ENCODE measurements at places on chromosomes 6 and 20. TPM values are rescaled to one million over a fixed set of nuclear protein-coding genes. Genes with fewer than 3 reads are reported as not detected.
A peak's percentile ranks its signal among the peaks of the same experiment; 100 is the strongest.

COL12A1 gene
- total RNA-seq, result 19.2 TPM

FAXC gene
- total RNA-seq, result 7.5 TPM

- no peak for DNase-seq
These were observed 28.4 kb downstream of the IL20RA start for GRCh38 chr6:137016356-137016755.

GRCh38 chr6:146968041-146968760 lies 236.0 kb upstream of the STXBP5 start:
- no peak for DNase-seq

GLP1R gene
- total RNA-seq, result 0.17 TPM

DNA sequence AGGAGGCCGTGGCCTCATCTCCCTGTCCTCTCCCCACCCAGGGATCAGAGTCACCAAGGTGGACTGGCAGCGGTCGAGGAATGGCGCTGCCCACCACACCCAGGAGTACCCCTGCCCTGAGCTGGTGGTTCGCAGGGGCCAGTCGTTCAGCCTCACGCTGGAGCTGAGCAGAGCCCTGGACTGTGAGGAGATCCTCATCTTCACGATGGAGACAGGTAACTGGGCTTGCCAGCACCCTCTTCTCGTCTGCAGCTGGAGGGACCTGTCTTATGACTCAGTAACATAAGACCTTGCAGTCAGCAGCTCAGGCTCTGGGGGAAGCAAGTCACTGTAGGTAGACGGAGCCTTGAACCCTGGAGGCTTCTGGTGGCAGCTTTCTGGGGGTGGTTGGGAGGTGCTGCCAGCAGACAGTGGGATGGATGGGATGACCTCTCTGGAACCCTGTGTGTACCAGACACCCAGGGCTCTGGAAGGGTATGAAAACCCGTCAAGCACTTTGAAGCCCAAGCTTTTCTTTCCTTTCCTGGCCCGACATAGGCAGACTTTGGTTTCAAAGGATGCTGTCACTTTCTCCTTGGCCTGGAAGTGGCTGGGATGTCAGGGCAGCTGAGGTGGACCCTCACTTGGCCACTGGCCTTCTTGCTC lies 13.8 kb downstream of the TGM6 start:
- DNase-seq, result no peak

RTN4IP1 gene
- total RNA-seq, result 6.8 TPM

DNA sequence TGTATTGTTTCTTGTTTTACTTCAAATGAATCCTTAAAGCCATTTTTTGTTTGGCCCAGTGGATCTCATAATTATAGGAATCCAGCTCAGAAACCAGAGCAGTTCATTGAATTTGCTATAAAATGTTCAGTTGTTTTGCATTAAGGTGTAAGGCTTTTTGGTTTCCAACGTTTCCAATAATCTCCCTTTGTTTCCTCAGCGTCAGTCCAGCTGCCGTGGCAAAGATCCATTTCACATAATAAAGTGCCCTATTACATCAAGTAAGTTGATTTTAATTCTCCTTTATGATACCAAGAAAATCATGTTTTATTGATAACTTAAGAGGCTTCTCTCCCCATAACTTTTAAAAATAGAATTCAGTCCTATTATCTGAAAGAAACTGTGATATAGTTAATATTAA lies 472.6 kb downstream of the UTRN start:
- DNase-seq, result no peak

FAM184A gene
- 4.0 TPM for total RNA-seq

GRCh38 chr6:163281634-163282033 lies 132.9 kb upstream of the QKI start:
- DNase-seq, result no peak

DNA sequence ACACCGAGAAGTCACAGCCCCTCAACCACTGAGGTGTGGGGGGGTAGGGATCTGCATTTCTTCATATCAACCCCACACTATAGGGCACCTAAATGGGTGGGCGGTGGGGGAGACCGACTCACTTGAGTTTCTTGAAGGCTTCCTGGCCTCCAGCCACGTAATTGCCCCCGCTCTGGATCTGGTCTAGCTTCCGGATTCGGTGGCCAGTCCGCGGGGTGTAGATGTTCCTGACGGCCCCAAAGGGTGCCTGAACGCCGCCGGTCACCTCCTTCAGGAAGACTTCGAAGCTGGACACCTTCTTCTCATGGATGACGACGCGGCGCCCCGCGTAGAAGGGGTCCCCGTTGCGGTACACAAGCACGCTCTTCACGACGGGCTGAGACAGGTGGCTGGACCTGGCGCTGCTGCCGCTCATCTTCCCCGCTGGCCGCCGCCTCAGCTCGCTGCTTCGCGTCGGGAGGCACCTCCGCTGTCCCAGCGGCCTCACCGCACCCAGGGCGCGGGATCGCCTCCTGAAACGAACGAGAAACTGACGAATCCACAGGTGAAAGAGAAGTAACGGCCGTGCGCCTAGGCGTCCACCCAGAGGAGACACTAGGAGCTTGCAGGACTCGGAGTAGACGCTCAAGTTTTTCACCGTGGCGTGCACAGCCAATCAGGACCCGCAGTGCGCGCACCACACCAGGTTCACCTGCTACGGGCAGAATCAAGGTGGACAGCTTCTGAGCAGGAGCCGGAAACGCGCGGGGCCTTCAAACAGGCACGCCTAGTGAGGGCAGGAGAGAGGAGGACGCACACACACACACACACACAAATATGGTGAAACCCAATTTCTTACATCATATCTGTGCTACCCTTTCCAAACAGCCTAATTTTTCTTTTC lies at the start of gene DCDC2:
DCDC2 (minus strand) TSS at position 724 of the 883 bp plus-strand sequence; CDS start at position 415, 309 bp downstream.
- DNase-seq, result peak; percentile 80

- DNase-seq, result no peak
These were observed 240.3 kb downstream of the TPBG start for GRCh38 chr6:82603871-82604270.

BPIFA1 gene
- total RNA-seq, result not detected

DNA sequence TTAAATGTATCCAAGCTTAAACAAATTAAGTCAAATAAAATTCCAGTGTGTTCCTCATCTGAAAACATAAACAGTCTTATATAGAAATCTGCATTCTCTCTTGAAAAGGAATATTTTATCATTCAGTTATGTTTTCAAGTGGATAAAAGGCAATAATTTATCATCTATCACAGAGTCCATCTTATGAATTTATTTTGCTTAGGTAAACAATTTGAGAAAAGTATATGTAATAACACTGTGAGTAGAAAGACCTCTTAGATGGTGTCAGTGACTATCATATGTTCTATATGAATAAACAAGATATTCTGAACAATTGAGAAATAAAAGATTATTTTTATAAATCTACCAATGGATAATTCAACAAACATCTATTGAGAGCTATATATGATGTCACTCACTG lies 397.6 kb upstream of the GJE1 start:
- no peak for DNase-seq

- DNase-seq, result no peak
These were observed 50.6 kb upstream of the TMEM170B start for GRCh38 chr6:11486959-11487358.

- DNase-seq, result no peak
These were observed 435.4 kb downstream of the BCKDHB start for GRCh38 chr6:80541886-80542285.
